Renal cortex interstitium (tissue), 15 donors: ENCODE measurements at places on chromosomes 2 and 18. TPM values are rescaled to one million over a fixed set of nuclear protein-coding genes. Genes with fewer than 3 reads are reported as not detected.

The SAG gene
- 0.32 TPM for polyA plus RNA-seq

The UGT1A3 gene
- not detected for polyA plus RNA-seq

The SFXN5 gene
- 27.6 TPM for polyA plus RNA-seq

The SRD5A2 gene
- 0.08 TPM for polyA plus RNA-seq

The SCN2A gene
- polyA plus RNA-seq = 1.2 TPM

The ANKRD30B gene
- polyA plus RNA-seq = 0.14 TPM

The TMEFF2 gene
- 15.6 TPM for polyA plus RNA-seq

The CACNB4 gene
- polyA plus RNA-seq = 16.7 TPM

The MYOM1 gene
- 10.2 TPM for polyA plus RNA-seq

The ATP8B1 gene
- polyA plus RNA-seq = 22.5 TPM

The CNNM3 gene
- polyA plus RNA-seq = 37.7 TPM

The LYG1 gene
- 6.2 TPM for polyA plus RNA-seq

The KATNAL2 gene
- polyA plus RNA-seq = 10.7 TPM

GRCh38 chr2:44886414-44886813, 55.1 kb upstream of the SIX3 start:
- no peak for DNase-seq

- DNase-seq = no peak
These were observed 42.1 kb upstream of the GALR1 start for GRCh38 chr18:77207540-77207939.

DNA sequence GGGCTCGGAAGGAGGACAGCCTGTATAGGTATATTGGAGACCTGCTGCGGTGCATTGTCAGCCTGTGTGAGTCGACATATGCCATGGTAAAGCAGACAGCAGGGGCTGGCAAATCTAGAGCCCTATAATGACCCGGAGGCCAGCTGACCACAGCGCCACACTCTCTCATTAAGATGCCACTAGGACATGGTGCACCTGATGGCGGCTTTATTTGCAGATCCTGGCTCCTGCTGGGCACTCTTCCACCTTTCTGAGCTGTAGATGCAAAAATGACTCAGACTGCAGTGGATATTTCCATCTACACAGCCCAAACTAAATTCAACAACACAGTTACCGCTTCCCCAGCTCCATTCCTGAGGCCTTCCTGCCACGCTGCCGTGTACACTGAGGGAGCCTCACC, 389.9 kb downstream of the TNS1 start:
- DNase-seq = no peak

GRCh38 chr2:149353421-149353820, 23.0 kb downstream of the LYPD6 start:
- no peak for DNase-seq

- no peak for DNase-seq
These were observed 7.9 kb downstream of the AGPS start for GRCh38 chr2:177400337-177400923.

DNA sequence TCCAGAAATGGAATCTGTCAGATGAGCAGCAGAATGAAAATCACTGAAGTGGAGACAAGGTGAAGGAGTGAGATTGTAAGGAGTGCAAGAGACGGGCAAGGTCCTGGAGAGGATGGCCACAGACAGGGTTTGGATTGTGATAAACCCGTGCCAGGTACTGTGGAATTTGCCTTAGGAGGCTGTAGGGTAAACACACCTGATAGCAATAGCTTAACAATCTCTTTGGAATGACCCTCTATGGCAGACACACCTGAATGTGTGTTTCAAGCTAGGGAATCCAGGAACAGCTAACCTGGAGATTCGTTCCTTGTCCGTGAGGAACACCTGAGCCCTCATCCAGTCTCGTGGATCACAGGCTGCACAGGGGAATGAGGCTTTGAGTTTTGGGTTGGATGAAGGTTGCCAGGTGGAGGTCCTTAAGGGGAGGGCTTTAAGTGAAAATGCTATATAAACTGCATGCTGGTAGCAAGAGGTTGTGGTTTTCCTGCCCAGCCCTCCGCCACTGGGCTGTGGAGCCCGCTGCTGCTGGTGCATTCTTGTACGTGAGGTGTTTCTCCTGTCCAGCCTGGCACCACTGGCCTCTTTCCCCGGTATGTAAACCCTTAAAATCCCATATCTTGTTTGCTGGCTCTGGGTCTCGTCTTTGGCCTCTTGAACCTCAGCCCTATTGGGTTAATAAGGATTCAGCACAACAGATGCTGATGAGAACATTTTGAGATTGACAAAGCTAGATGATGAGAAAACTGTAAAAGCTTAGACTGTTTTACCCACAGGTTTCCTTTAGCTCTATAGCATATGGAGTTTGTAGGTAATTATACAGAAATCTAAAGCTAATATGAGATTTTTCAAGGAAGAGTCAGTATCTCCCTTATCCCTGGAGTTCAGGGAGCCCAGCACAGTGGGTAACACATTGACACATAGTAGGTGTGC, 117.9 kb downstream of the ARHGAP15 start:
- no peak for DNase-seq

- DNase-seq = no peak
These were observed 5.9 kb upstream of the FN1 start for GRCh38 chr2:215441560-215442400.

GRCh38 chr2:96489663-96490062, 15.5 kb downstream of the NEURL3 start:
- no peak for DNase-seq

GRCh38 chr2:172806493-172806892, 70.8 kb downstream of the RAPGEF4 start:
- no peak for DNase-seq

GRCh38 chr2:237688081-237688480, 60.7 kb downstream of the LRRFIP1 start:
- DNase-seq = no peak

GRCh38 chr2:40260437-40260836, 191.5 kb downstream of the SLC8A1 start:
- no peak for DNase-seq

DNA sequence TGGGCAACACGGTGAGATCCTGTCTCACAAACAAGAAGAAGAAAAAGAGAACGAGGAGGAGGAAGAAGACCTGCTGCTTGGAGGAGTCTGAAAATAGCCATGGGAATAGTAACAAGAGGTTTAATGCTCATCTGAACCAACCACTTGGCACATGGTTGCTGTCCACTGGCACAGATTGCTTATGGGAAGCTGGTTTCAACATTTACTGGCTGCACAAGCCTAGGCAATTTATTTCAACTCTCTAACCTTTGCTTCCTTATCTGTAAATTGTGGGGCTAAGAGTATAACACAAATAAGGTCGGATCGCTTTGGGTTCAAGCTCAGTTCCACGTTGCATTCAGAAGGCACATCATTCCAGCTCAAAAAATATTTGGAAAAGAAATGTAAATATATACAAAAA, 14.2 kb upstream of the RHOB start:
- DNase-seq = no peak

- DNase-seq = no peak
These were observed 79.6 kb downstream of the MBP start for GRCh38 chr18:77052983-77053309.

GRCh38 chr2:127332335-127332734, 38.4 kb upstream of the ERCC3 start:
- no peak for DNase-seq

- DNase-seq = no peak
These were observed 26.2 kb downstream of the CENPA start for GRCh38 chr2:26811791-26812694.

GRCh38 chr2:192126912-192127311, 67.8 kb downstream of the TMEFF2 start:
- no peak for DNase-seq

DNA sequence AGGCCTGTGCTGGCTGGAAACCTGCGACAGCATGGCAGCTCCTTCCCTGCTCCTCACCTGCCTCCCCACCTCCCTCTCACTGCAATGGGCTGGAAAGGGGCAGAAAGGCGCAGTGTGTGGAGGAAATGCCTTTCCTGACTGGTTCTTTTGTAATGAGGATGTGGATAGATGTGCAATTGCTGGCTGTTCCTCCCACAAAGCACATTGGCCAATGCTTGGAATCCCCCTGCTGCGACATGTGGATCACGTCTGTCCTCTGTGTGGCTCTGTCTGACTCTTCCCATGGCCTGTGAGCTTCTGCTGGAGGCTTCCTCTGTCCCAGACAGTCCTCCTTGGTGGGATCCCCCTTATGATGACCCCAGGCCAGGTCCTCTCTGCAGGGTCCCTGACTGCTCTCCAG, 172.5 kb downstream of the NCK2 start:
- no peak for DNase-seq

GRCh38 chr2:57884281-57884680, 162.3 kb upstream of the VRK2 start:
- no peak for DNase-seq

DNA sequence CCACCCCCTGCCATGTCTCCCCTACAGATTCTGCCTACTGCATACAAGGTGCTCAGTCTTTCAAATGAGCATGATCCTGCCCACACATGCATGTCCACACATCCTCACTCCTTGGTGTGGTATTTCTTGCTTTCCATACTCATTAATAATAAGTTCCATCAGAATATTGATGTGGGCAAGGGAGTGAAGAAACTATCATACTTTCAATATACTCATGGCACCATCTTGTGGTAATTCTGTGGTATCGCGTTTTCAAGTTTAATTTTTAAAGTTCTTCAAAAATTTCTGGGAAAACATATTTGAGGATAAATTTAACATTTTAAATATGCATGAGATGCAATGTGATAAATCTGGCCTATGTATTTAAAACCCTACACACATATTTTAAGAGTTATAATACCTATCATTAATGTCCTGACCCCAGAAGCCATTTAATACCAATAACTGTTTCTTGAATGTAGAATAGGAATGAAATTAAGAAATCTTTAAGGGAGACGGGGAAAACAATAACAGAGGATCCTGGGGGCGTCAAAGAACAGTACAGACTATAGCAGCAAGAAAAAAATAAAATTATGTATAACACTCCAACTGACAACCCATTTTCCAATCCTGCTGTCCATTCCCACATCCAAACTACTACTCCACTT, 110.1 kb downstream of the ZNF385B start:
- DNase-seq = no peak

- DNase-seq = no peak
These were observed 33.4 kb upstream of the PPP4R1 start for GRCh38 chr18:9647496-9648323.

DNA sequence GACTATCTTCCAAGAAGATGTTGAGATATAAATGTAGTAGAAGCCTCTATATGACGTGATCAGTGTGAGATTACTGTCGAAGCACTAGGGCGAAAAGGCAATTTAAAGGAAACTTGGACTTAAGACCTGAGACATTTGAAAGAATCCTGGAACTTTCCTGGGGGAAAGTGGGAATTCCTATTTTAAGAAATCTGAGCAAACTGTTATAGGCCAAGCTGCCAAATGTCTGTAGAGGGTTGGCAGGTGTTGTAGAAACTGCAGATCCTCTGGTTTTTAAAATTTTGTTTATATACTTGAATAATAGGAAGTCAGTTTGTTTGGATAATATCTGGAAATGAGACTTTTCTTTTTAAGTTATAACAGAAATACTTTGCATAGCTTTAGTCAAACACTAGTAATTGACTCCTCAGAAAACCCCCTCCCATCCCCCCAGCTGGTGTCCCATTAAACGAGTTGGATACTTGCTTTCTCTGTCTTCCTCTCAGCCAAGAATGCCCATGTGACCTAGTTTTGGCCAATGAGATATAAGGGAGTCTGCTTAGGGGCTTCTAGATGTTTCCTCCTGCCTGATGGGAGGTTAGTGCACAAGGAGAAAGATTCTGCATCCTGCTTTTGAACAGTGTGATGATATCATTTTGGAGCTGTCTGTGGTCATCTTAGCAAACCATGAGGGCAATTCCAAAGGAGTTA, 61.2 kb downstream of the MOGAT1 start:
- no peak for DNase-seq

DNA sequence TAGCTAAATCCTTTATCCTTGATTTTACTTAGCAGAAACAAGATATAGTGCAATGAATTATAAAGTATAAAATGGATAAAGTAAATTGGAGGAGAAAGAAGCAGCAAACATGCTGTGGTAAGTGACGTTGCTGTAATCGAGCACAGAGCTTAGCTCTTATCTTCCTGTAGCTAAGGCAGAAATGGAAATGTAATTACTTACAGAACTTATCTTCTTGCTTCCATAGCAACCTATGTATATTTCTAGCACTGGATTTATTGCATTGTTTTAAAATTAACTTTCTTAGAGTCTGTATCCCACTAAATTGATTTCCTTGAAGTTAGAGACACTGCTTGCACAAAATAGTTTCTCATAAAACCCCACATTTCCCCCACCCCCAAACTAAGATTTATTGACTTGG, 130.6 kb upstream of the MC4R start:
- no peak for DNase-seq

GRCh38 chr2:240687741-240688552, 3.7 kb upstream of the AQP12A start:
- DNase-seq = no peak

DNA sequence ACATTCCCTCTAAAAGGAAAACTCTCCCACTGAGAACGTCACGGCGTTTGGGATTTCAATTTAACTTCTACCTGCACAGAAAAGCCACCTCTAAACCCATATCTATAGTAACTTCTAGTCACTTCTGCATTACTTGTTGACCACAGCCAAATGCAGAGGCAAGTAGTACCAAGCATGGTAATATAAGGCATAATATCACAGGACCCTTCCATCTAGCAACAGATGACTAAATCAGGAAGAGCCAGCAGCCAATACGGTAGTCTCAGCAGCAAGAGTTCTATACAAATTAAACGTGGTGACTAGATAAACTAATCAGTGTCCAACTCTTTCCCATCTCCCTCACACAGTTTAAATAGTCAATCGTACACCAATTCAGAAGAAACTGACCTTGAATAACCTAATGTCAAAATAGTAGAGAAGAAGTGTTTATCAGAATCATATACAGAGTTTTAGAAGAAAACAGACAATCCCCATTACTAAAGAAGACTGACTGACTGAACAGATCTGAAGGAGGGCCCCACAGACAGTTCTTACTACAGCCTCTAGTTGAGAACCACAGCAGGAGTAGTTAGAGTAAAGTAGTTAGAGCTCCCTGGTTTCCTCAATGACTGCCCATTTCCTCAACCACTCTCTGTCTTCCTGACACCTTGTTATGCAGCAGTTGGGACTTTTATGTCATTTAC, 30.0 kb downstream of the MEMO1 start:
- no peak for DNase-seq

DNA sequence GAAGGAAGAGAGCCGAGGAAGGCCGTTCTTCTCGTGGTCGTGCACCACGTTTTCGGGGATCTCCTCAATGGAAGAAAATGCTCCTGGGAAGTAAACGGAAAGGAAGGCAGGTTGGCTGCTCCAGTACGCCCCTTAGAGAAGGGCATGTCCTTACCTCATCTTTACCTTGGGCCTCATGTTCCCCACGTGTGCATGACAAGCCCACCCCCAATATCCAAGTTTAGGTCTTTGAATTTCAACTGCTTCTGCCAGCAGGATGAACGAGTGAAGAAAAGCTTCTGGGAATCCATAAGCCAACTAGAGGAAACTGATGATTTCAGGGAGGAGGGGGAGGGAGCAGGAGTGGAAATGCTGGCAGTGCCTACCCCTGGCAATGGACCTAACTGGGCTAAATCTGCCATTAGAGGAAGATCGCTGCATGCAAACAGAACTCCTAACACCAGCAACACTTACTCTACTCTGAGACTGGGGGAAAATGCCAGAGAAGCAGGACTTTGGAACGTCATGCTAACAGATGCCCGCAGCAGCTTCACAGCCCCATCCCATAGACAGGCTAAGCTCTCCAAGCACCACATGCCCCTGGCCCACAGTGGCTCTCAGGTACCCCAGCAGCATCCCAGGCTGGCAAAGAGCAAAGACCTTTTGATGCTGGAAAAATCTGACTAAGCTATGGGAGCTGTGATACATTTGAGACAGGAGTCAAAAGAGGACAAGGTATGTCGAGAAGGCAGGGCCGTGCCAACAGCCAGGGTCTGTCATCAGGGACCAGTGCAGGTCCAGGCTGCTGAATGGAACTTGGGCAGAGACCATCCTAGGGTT, 21.7 kb downstream of the CHST10 start:
- no peak for DNase-seq

- no peak for DNase-seq
These were observed 153.5 kb downstream of the AGPS start for GRCh38 chr2:177545981-177546585.
